ENCODE measurements at places on chromosomes 4 and X.

DNA sequence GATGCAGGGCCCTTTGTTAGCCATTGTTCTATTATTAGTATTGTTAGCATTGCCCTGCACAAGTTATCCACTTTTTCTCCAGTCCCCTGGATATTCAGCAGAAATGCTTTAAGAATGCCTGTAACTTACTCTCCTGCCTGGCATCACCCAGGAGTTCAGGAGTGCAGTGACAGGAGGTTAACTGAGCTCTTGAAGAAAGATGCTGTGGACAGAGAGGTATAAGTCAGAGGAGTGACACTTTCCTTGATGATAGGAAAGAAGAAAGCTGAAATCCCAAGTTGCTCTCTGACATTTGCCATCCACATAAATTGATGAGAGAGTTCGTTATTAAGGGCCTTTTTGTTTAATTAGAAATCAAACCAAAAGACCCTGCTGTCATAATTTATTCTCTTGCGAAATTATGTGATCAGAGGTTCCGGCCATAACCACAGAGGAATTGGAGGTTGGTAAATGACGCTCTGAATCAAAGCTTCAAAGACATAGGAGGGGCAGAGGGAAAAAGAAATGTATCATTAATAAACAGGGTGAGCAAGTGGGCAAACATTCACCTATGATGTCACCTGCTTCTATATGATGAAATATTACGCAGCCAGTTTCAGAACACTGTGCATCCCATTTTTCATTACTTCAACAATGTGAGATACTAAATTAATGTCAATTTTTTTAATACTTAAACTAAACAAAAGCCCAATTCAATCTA lies 230.2 kb upstream of the JADE1 start:
- DNase-seq = no peak

GRCh38 chr4:131084997-131085396 lies 1989.0 kb downstream of the C4orf33 start:
- DNase-seq = no peak

DNA sequence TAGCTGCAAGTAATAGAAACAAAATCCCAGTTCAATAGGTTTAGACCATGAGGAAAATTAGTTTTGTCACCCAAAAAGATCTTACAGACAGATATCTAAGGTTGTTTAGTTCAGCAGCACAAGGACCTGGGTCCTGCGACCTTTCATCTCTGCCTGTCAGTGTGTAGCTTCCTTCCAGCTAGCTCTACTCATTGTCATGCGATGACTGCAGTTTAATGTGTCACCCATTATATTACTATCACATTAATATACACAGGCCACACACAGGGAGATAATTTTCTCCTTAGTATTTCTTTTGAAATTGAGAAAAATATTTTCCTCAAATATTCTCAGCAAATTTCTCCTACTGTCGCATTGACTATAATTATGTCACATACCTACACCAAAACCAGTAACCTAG lies 232.1 kb upstream of the ARSJ start:
- DNase-seq = no peak

- DNase-seq = no peak
Measured at GRCh38 chrX:16930392-16930791, 16.1 kb upstream of the REPS2 start.

DNA sequence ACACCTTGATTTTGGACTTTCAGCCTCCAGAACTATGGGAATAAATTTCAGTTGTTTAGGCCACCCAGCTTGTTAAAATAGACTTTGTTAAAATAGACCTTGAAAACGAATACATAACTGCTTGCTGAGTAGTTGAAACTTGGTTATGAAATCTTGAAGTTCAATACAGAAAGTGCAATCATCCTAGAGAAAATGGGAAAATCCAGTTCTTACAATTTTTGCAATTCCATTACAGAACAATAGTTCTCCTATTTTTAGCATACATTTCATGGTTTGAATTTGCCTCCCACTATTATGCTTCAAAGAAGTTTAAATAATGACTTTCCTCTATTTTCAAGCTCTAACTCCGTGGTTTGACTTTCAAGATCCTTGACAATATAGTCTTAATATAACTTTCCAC lies 10.5 kb downstream of the TLR1 start:
- no peak for DNase-seq

DNA sequence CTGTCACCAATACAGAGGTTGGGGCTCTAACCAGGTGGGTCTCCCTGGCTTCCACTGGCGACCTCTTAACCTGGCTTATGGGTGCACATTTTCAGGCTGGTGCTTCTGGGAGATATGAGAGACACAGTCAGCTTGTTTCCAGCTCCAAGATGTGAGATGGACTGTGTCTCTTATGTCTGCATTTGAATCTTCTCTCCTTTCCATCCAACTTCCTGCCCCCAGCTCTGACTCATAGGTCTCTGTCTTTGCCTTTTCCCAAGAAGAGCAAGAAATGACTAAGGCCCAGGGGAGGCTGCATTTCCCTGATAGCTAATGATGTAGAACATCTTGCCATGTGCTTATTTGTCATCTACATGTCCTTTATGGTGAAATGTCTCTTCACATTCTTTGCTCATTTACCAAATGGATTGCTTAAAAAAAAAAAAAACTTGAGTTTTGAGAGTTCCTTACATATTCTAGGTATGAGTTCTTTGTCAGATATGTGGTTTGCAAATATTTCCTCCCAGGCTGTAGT lies 3.2 kb upstream of the UXT start:
- DNase-seq = no peak

GRCh38 chr4:140611854-140612253 lies 43.1 kb upstream of the UCP1 start:
- DNase-seq = no peak

GRCh38 chr4:23945451-23946017 lies 55.7 kb upstream of the PPARGC1A start:
- no peak for DNase-seq
